A549 treated with RU486 at 1 μM for 4 hours (cell line): ENCODE measurements at places on chromosomes 2 and 18. TPM values are rescaled to one million over a fixed set of nuclear protein-coding genes. Genes with fewer than 3 reads are reported as not detected.

COL4A3 gene
- 0.33 to 1.1 TPM (median 0.67 TPM) in 5 replicates for total RNA-seq

DOK6 gene
- not detected in 5 replicates for total RNA-seq

POMC gene
- not detected in 5 replicates for total RNA-seq

HAAO gene
- total RNA-seq: not detected in 5 replicates

DES gene
- 0.05 to 0.24 TPM (median 0.13 TPM) in 3 of 5 replicates, not detected in the others for total RNA-seq

CCDC121 gene
- 2.4 to 4.2 TPM (median 3.2 TPM) in 5 replicates for total RNA-seq

LONRF2 gene
- total RNA-seq: 2.8 to 4.1 TPM (median 3.3 TPM) in 5 replicates

RIT2 gene
- total RNA-seq: not detected in 5 replicates

BCL2 gene
- total RNA-seq: 0.53 to 0.73 TPM (median 0.70 TPM) in 5 replicates

ZNF532 gene
- total RNA-seq: 19.3 to 22.8 TPM (median 21.8 TPM) in 5 replicates

ANKAR gene
- total RNA-seq: 0.97 to 1.9 TPM (median 1.1 TPM) in 5 replicates

PKP4 gene
- 23.2 to 29.4 TPM (median 26.4 TPM) in 5 replicates for total RNA-seq

LYG2 gene
- 0.17 TPM in 1 of 5 replicates, not detected in the others for total RNA-seq

FLACC1 gene
- total RNA-seq: 0.20 to 0.32 TPM in 2 of 5 replicates, not detected in the others

CD8B2 gene
- not detected in 5 replicates for total RNA-seq
